Heart left ventricle (tissue), 16 donors: ENCODE measurements at places on chromosomes 1 and 21.
A peak's percentile ranks its signal among the peaks of the same experiment; 100 is the strongest.

DNA sequence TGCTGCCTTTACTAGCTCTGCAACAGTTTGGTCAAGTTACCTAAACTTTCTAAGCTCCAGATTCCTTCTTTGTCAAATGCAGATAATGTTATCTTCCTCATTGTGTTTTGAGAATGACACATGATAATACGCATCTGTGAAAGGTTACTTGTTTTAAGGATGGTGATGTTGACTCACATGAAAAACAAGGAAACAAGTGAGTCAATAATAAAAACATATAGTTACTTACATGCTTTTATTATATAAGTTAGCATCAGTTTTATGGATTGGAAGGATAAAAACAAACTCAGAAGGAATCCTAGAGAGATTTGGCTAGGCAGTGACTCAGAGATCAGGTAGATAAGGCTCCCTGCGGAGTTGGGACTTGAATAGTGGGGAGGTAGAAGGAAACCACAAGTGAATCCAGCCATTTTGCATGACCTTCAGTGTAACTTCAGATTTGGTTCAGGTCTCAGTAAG is 144.6 kb downstream of the LMO4 start:
- H3K27ac ChIP-seq: no peak overlapping the region
- H3K4me3 ChIP-seq: no peak overlapping the region
- H3K36me3 ChIP-seq: no peaks in the 10 kb centered on the region
- no peaks in the 10 kb centered on the region for H3K27me3 ChIP-seq
- DNase-seq: no peak

DNA sequence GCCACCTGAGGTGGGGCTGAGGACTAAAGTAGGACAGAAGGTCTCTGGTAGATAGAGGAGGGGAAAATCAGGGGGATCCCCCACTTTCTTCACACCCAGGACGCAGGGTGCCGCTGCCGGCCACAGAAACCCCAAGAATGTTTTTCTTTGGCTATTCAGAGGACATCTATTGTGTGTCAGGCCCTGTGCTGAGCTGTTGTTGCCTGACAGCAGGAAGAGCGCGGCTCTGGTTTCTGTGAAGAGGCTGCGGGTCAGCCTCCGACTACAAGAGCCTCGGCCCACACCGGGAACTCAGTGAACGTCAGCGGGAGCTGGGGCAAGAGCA is 407 bp upstream of the PIGV start:
- DNase-seq: no peak
- peaks cover 3% of the 10 kb centered on the region for H3K36me3 ChIP-seq
- peak overlapping the region; percentile 98 for H3K27ac ChIP-seq
- H3K27me3 ChIP-seq: no peaks in the 10 kb centered on the region

- H3K27ac ChIP-seq: no peak overlapping the region
- peaks cover 5% of the 10 kb centered on the region for H3K4me1 ChIP-seq
- peaks cover 25% of the 10 kb centered on the region for H3K27me3 ChIP-seq
- H3K36me3 ChIP-seq: no peaks in the 10 kb centered on the region
- no peak for DNase-seq
These were observed 471.5 kb downstream of the PTPRU start for GRCh38 chr1:29707796-29708195.

- H3K4me3 ChIP-seq: no peak overlapping the region
- DNase-seq: no peak
- H3K4me1 ChIP-seq: no peaks in the 10 kb centered on the region
These were observed 68.5 kb downstream of the RBM11 start for GRCh38 chr21:14284481-14284880.

DNA sequence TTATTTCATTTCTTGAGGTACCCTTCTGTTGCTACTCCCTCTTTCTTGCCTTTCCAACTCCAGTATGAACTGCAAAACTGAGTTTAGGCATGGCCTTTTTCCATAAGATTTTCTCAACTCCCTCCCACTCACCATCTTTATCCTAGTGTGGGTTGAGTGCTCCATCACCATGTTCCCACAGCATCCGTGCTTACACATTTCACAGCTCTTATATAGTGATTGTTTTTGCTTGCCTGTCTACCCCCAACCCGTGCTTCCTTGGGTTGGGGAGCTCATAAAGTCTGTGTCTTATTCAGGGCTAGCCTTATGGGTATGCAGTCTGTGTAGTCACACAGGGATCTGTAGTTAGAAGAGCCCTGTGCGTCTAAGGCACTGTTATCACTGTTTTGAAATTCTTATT is 68.2 kb upstream of the CCDC190 start:
- no peaks in the 10 kb centered on the region for H3K36me3 ChIP-seq
- no peak for DNase-seq
- peaks cover 9% of the 10 kb centered on the region for H3K4me1 ChIP-seq
- H3K4me3 ChIP-seq: no peak overlapping the region

DNA sequence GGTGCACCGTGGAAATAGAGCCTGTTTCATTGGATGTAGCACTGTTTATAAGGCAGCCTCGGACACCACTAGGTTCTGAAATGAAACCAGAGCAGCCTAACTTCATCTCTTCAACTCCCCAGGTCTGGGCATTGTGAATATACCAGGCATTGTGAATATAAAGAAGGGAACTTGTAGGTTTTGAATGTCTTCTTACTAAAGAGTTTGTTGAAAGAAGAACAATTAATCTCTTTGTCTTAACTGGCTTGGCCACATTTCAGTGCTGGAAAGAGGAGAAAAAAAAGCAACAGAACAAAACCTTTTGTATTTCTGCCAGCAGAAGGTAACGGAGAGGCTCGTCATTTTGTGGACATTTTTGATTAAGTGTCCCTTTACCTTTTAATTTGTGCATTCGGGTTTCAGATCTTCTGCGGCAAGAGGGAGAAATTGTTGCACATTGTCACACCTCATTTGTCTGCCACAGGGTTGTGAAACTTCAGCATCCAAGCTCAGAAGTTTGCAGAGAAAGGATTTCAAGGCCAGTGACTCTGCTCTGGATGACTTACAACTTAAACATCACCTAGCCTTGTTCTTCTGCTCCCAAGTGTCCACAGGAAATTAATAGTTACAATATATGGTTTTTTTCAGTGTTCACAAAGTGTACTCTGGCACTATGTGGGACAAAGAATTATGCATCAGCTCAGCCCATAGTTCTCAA is 158.3 kb downstream of the KAZN start:
- DNase-seq: no peak
- no peak overlapping the region for H3K4me3 ChIP-seq
- no peaks in the 10 kb centered on the region for H3K36me3 ChIP-seq
- no peak overlapping the region for H3K27ac ChIP-seq
- peaks cover 7% of the 10 kb centered on the region for H3K27me3 ChIP-seq
